ENCODE measurements at places on chromosomes 1 and 21.

GRCh38 chr1:206579747-206580437 is 32.4 kb downstream of the EIF2D start:
- peak; percentile 54 for DNase-seq

GRCh38 chr1:161166669-161167548 is 683 bp downstream of the PPOX start:
- DNase-seq: no peak

DNA sequence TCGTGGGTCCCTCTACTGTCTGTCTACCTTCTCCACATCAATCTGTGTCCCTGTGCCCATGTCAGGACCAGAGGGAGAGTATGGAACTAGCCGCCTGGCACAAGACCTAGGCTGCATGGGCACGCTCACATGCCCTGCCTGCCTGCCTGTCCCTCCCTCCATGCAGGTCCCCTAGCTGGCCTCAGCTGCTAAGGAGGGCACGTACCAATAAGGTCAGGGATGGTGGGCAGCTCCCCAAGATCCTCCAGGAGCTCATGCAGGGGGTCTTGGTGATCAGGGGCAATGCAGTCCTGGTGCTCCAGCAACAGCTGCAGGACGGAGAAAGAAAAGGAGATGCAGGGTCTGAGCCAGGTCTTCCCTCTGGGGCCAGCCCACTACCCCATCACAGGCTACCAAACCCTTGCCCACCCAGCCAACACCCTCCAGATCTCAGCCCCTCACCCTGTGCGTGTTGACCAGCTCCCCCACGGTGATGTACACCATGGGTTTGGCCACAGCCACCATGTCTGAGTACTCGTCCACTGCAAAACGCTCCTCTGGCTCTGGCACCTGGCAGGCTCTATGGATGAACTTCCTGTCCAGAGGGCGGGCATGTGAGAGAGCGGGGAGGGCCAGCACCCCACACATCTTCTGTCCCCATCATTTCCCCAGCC is 33.1 kb upstream of the MEF2D start:
- no peak for DNase-seq

DNA sequence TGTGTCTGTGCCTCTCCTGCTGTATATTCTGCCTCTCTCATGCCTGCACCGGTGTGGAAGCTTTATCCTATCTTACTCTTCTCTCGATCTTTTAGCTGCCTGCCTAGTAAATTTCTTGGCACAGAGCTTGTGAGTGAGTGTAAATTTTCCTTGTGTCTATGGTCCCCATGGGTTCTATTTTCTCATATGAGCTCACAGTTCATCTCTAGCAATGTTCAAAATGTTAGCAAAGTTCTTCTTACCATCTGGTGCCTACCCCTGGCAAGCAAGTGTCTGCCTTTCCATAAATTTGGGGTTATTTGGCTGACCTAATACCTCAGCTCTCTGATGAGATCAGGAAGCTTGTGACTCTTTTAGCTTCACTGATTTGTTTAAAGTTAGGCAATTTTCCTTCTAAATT is 572.1 kb upstream of the BRINP3 start:
- DNase-seq: no peak

DNA sequence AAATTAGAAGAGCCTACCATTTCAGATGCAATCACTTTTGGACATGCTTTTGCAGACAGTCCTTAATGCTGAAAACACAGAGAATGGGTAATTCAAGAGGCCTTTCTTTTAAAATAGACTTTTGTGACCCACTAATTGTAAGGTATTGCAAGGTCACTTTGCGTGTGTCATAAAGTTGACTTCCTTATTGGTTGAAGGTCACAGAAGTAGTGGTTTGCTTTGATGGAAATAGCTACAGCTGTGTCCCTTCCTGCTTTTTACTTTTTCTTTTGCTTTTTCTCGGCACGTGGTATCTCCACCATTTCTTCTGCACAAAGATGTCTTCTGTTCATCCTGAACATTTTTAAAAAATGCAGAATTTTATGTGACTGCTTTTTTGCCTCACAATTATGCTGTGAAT is 146.8 kb downstream of the DYRK1A start:
- no peak for DNase-seq

DNA sequence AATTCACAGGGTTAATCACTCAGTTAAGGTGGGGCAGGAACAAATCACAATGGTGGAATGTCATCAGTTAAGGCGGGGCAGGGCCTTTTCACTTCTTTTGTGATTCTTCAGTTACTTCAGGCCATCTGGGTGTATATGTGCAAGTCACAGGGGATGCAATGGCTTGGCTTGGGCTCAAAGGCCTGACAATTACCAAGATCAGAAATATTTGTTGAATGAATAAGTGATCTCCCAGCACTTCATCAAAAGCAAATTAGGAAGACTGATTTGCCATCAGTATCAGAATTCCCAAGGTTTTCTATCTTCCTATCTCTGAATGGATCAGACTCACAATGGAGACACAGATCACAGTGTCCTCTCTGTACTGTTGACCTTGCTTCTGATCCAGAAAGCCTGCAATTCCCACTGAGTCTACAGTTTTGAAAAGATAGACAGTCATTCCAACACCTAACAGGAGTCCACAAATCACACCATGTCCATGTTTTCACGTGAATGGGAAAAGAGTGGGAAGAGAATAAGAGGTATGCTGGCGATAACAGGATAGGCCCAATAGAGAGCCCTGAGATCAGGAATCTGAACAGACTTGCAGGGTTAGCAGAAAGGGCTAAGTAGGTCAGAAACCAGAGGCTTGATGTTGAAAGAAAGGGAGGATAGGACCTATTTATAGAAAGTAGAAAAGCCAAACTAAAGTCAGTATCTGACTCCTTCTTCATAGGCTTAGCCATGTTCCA is 75.3 kb downstream of the KCNK1 start:
- DNase-seq: no peak

DNA sequence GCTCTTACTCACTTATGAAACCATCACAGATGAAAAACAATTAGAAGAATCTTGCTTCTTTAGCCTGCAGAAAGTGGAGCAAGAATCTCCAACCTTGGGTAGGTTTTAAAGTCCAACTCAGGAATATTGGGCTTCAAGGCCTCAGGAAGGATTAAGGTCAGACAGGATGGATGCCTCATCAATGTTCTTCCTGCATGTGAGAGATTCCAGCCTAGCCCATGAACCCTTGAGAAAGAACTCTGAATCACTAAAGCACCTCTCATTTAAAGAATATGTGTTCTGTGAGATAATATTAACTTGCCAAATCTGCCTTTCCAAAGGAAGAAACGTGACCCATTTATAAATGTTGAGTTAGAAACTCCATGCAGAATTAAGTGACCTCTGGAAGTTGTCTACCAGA is 345.2 kb upstream of the CAMK1G start:
- DNase-seq: no peak

- DNase-seq: no peak
Measured at GRCh38 chr1:105073660-105074059, 1324.0 kb downstream of the AMY1C start.

DNA sequence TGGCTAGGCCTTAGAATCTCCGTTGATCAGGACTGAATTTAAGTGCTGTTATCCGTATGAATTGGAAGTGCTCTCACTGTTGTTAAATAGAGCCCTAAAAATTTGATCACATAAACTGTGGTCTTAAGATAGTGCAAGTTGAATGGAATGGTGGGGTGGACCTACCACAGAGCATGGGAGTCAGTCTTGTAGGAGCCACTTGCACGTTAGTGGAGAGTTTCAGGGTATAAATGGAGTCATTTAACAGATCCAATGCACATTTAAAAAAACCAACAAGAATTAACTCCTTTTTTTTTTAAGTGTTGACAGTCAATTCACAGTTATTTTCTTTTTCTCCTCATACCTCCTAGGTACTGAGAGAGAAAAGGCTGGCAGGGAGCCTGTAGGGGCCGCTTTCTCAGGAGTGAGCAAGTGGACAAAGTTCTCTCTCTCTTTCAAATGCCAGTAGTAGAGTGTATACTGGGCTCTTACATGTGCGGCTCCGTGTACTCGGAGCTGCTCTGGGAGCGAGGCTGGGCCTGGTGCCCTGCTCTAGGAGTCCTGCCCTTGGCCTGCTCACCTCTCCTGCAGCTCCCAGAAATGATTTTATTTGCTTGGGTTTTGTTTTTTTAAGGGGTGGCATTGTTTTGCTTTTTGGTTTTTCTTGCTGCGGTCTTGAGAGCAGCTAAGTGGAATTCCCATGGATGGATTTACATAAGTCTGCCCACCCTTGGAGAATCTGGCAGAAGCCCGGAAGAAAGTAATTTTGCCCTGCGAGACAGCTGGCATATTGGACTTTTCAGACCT is 91.3 kb downstream of the ATP5PO start:
- no peak for DNase-seq

DNA sequence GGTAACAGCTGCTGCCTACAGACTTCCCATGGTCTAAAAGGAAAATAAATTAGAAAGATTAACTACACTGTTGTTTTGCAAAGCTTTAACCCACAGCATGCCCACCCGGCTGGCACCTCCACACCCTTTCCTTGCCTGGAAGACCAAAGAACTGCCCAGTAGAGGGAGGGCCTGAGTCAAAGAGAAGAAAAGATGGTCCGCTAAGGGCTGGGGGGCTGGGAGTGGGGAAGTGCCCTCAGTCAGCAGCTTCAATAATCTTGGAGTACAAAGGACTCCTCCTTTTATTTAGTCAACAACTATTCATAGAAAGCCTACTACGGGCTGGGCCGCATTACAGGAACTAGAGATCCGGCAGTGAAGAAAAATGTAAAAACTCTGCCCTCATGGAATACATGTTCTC is 40.6 kb downstream of the ERI3 start:
- no peak for DNase-seq

DNA sequence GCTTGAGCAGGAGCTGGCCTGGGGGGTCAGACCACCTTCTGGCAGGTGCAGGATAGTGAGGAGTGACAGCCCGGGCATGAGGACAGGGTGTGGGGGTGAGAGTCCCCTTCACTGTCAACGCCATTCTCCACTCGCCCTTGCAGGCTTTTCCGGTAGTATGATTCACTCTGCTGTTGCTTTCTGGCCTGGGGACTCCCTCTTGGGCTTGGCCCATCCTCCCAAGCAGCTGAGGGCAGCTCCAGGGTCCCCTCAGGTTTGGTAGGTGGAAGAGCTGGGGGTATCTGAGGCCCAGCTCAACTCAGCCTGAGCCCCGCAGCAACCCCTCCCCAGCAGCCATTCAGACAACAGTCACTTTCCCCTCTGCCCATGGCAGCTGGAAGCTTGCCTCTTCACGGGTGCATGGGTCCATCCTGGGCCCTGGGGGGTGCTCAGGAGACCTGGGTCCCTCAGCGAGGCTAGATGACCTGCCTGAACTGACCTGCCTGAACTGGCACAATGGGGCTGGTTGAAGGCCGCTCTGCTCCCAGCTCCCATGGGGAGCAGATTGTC is 1.3 kb downstream of the CLDN19 start:
- DNase-seq: no peak

DNA sequence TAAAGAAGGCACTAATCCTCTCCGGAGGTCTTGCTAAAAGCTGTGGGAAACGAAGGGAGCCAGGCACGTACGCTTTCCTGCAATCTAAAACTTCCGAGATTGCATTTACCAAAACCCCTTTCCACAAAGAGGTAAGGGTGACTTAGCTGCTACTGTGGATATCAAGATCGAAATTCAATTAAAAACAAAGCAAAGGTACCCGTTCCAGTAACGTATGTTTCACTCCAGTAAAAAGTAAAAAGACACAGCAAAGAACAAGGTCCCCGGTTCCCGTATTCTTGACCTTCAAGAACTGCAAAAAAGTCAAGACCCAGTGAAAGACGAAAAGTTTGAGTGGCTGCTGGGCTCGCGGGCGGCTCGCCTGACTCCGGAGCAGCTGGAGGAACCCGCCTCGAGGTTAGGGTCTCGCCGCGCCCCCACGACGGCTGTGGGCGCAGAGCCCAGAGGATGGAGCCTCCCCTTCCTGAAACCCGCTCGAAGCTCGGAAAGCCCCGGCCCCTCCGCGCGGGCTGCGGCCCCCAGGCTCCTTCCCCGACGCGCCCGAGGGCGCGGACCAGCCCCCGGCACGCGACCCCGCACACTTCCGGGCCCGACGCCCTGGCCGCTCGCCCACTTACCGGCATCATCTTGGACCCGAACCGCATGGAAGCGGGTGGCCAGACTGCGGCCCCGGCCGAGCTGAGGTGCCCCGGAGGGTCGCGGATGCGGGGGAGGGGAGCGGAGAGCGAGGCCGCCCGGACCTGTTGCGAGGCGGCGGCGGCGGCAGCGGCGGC is 524 bp downstream of the TP53BP2 start:
- DNase-seq: peak; percentile 27

DNA sequence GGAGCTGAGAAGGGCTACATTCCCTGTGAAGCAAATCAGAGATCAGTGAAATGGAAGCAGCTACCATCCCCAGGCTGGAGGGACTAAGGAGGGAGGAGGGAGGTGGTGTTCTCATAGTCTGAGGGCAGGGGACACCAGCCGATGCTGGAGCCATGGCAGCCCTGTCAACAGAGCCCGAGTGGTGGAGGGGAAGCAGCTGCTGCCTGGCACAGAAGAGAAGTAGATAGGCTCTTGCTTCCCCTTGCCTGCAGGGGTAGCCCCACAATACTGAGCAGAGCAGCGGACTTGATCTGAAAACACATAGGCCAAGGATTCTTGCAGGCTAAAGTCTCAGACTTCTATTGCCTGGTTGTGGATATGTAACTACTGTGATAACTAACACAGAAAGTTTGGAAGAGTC is 255.1 kb downstream of the FGGY start:
- no peak for DNase-seq

GRCh38 chr1:57111175-57111574 is 145.4 kb upstream of the C8B start:
- no peak for DNase-seq

- DNase-seq: no peak
Measured at GRCh38 chr21:15437883-15438282, 291.9 kb upstream of the USP25 start.

DNA sequence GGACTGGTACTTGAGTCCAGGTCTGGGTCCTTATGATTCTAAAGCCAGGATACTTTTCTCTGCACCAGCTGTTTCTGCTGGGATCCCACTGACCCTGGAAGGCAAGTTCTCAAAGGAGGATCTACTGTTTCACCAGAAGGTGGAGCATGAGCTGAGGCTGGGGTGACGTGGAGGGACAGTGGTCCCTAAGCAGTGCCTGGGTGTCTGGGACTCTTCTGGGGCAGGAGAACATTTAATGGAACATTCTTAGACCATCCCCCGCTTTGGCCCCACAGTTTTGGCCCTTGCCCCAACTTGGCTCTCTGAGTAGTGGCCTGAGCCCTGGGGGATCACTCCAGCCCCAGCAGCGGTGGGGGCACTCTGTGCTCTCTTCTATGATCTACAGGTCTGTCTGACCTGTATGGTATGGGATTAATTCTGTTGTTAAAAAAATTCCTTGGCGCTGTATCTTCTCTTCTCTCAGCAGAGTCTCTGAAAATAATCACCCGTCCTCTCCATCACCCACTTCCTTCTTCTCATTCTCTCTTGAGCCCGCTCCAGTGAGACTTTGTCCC is 60.3 kb upstream of the CSF3R start:
- no peak for DNase-seq

GRCh38 chr1:205454903-205455335 is 926 bp downstream of the BLACAT1 start:
- DNase-seq: no peak
